Dorsolateral prefrontal cortex (tissue), 122 donors: ENCODE measurements at places on chromosomes 4 and X. TPM values are rescaled to one million over a fixed set of nuclear protein-coding genes. Genes with fewer than 3 reads are reported as not detected.

Gene ARHGEF6
- total RNA-seq = 23.9 TPM

Gene GSX2
- 0.89 TPM for total RNA-seq

Gene MSANTD1
- total RNA-seq = 5.6 TPM

Gene TXK
- 0.80 TPM for total RNA-seq

Gene CFAP299
- total RNA-seq = 3.9 TPM
